ENCODE measurements at places on chromosomes 2 and 18.
A peak's percentile ranks its signal among the peaks of the same experiment; 100 is the strongest.

GRCh38 chr2:40279001-40279400 lies 172.9 kb downstream of the SLC8A1 start:
- no peak for DNase-seq

- no peak for DNase-seq
These were observed 12.9 kb downstream of the UBR3 start for GRCh38 chr2:169839954-169840746.

DNA sequence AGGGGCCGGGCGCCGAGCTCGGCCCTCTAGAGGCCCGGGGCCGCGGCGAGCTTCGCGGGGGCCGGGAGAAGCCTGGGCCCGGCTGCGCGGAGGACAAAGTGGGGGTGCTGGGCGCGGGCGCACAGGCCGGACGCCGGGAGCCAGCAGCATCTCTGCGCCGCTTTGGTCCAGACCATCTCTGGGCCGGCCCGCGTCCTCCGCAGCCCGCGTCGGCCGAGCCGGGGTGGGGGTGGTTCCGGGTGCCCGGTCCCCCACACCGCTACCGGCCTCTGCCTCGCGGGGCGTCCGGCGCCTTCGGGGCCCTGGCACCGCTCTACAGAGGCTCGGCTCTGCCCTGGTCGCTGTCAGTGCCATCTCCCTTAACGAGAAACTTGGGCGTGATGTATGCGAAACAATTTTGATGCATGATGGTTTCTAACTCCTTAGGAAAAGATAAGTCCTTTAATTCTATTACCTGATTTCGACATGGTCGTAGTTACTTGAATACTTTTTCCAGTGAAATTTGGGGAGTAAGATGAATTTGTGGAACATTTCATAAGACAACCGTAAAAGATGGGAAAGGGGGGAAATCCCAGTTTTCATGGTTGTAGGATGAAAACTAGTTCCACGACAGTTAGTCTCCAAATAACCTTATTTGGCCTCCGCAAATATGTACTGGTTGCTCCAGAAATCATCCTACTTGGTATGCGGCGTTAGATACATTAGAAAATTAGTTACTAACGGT lies 562 bp downstream of the TWSG1 start:
- DNase-seq: no peak

GRCh38 chr2:21067859-21068537 lies 24.1 kb upstream of the APOB start:
- DNase-seq: no peak

DNA sequence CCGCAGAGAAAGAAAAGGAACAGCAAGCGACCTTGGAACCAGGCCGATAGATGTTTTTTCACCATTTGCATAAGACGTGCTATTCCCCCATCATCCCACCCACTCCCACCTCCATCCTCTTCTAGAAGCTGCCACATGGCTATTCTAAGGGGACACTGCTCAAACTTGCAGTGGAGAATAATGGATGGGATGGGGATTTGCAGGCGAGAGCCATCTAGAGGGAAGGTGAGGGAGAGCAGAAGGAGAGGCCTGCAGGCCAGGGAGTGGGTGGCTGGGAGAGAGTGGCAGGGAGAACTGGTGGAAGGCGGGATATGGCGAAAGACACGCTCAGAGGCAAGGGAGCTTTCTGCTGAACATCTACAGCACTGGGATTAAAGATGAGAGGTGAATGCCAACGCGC lies 84.9 kb downstream of the MAPK4 start:
- no peak for DNase-seq

- no peak for DNase-seq
These were observed at the start of gene LDLRAD4 for GRCh38 chr18:13218368-13218991. Gene LDLRAD4 (plus strand): TSS chr18:13218760.

DNA sequence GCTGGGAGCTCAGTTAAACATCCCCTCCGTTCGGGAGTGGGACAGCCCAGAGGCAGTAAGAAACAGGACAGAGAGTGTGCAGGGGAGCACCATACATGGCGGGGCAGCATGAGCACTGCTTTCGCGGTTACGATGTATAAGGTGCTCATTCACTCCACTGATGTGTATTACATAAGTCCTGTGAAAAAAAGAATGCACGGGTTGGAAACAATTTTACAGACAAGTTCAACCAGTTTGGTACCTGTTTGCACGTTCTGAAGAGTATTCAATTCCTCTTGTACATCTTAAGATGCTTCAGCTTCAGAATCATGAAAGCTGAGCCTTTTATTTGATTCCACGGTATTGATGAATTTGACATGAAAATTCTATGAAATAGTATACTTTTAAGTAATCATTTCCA lies 97.8 kb upstream of the NETO1 start:
- DNase-seq: no peak

DNA sequence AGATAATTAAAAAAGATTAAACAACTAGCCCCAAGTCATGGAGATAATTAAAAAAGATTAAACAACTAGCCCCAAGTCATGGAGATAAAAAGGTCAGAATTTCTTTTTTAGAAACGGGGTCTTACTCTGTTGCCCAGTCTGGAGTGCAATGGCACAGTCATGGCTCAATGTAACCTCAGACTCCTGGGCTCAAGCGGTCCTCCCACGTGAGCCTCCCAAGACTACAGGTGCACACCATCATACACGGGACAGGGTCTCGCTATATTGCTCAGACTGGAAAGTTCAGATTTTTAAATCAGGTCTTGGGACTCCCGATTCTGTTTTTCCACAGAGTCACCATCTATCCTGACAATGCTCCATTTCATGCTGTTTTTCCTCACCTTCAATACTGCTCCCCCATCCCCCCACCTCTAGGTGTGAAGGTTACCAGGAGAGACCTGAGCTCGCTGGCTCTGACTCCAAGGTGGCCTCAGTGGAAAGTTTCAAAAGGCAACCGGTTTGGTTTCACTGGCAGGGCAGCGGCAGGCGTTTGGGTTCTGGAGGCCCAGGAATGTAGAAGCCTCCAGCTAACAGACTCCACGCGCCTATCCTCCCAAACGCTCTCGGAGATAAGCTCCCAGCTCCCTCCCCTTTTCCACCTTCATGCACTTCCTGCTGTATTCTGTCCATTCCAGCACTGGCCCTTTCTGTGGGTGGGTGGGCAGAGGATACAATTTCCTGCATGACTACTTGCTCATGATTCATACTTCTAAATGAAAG lies 2.9 kb upstream of the SEMA4C start:
- no peak for DNase-seq

DNA sequence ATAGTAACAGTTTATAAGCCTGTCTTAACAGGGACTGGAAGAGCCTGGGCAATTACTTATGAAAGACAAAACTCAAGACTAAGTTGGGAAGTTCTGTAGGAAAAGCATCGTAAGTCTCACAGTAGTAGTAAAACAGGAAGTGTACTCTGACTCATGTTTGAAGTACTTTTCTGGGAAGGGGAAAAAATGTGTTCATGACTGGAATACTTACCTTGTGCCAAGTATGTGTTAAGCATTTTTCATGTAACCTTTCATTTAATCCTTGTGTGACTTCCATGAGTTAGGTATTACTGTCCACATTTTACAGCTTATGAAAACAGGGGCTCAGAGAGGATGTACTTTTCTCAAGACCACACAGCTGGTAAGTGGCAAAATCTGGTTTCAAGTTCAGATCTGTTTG lies 13.7 kb upstream of the SKOR2 start:
- peak; percentile 64 for DNase-seq

DNA sequence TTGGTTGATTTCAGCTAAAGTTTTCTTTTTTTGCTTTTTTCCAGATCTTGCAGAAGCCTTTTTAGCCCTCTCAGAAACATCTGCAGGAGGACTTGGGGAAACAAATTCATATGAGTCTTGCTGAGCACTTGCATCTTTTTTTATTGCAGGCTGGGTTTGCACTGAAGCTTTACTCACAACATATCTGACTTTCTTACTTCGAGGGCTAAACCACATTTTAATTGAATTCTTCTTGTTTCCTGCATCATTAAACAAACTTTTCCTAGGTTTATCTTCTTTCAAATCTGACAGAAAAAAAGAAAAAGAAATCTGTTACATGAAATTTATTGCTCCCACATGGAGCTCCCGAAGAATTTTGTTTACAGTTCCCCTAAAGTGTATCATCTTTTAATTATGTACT lies 28.3 kb downstream of the BARD1 start:
- DNase-seq: no peak

GRCh38 chr18:48158721-48159120 lies 228.3 kb upstream of the SMAD2 start:
- no peak for DNase-seq

- DNase-seq: peak; percentile 49
These were observed 29.2 kb upstream of the SETBP1 start for GRCh38 chr18:44651478-44651877.

DNA sequence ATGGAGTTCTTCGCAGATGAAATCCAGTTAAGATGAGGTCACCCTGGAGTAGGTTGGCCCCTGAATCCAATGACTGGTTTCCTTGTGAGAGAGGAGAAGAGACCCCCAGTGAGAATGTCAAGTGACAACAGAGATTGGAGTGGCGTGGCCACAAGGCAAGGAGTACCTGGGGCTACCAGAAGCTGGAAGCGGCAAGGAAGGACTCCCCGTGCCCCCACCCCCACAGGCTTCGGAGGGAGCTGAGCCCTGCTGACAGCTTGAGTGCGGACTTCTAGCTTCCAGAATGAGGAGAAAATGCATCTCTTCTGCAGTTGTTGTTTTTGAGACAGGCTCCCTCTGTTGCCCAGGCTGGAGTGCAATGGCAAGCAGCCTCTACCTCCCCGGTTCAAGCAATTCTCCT lies 78.0 kb upstream of the HPCAL1 start:
- no peak for DNase-seq

DNA sequence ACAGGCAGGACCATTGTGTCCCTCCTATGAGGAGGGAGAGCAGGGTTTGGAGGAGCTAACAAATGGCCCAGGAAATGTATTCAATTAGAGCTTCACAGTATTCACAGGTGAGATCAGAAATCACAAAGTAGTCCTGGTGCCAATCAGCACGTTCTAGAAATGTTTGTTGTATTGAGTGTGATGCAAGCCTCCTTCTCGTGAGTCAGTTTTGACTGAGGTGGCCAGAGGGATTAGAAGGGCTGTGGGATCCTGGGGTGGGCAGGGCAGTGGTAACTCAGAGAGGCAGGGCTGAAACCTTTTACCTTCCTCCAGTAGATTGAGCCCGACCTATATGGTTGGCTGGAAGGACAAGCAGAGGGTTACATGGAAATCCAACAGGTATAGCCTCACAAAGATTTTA lies 95.0 kb downstream of the BOD1L2 start:
- DNase-seq: no peak

- no peak for DNase-seq
These were observed 41.2 kb upstream of the RAB27B start for GRCh38 chr18:54787121-54787520.

DNA sequence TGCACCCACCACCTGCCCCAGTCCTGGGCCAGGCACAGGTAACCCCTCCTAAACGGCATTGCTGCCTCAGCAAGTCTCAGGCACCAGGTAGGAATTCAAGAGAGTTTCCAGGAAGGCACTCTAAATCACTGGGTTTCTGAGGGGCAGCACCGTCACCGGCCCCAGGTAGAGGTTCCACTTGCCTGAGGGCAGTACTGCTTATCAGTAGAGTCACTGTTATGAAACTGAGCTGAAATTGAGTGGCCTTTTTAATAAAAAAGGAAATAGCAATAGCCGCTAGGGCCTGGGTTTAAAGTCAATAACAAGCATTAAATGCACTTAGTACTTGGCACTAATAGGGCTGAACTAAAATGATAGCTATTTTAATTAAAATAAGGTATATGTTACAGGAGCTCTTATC lies 653.7 kb downstream of the METTL4 start:
- no peak for DNase-seq

DNA sequence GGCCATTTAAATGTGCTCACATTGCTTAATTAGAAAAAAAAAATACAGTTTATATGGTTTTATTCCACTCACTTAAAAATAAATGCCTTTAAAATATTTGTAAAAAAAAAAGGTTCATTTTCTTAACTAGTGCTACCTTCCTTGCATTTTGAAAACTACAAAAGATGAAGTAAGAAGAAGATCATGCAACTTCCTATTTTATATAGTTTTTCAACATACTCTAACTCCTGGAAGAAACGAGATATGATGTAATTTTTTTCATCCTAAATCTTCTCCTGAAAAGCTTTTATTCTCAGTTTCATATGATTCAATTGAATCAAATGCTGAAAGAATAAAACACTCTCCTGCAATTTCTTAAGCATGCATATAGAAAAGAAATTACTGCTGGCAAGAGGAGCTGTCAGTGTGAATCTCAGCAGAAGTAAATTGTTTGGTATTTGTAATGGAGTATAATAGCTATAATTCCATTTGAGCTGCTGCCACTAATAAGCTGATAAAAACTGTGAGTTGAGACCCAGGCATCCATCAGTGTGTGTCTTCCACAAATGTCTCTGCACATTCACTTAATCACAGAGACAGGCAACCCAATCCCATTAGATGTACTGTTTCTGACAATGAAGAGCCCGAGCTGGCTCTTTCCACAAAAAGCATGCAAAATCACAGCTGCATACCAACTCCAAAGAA lies 3.7 kb downstream of the FTCDNL1 start:
- no peak for DNase-seq

GRCh38 chr18:9825571-9826073 lies 60.2 kb upstream of the TXNDC2 start:
- DNase-seq: peak; percentile 93

- no peak for DNase-seq
These were observed 51.2 kb downstream of the MTERF4 start for GRCh38 chr2:241050624-241051577.

DNA sequence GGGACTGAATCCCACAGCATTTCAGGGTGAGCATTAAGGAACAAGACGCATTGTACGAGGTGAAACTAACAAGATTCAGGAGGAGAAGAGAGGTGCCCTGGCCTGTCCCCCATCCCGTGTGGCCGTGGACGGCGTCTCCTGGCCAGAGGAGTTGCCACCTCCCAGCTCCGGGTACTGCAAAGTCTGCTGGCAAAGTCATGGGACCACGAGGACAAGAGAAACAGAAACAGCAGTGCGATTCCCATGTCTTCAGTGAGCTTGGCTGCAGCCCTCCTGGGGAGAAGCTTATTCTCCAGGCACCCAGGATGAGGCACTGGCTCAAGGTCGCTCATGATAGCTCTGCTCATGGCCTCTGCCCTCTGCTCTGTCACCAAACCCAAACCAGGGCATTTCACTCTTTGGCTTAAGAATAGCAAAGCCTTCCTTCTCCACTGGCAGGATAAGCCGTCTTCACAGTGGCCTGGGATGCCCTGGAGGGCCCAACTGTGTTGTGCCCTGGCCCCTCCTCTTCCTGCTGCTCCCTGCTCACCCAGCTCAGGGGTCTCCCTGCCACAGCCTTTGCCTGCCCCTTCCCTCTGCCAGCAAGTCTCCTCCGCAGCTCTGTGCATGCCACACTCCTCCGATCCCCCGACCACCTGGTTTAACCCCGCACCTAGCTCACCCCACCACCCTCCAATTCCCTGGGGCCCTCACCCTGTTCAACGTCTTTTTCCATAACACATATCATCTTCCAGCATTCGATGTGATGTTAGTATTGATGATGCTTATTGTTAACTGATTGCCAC lies 144.8 kb downstream of the PXDN start:
- no peak for DNase-seq

- DNase-seq: no peak
These were observed 212.6 kb upstream of the SP5 start for GRCh38 chr2:170502361-170503130.

GRCh38 chr18:40413160-40413559 lies 1541.9 kb upstream of the PIK3C3 start:
- no peak for DNase-seq

GRCh38 chr2:46612675-46613074 lies 133.3 kb downstream of the TMEM247 start:
- no peak for DNase-seq

- no peak for DNase-seq
These were observed 312.7 kb downstream of the ETAA1 start for GRCh38 chr2:67709835-67710234.

Measured in AG04449 (cell line).